ENCODE measurements at places on chromosomes 5 and 9.

DNA sequence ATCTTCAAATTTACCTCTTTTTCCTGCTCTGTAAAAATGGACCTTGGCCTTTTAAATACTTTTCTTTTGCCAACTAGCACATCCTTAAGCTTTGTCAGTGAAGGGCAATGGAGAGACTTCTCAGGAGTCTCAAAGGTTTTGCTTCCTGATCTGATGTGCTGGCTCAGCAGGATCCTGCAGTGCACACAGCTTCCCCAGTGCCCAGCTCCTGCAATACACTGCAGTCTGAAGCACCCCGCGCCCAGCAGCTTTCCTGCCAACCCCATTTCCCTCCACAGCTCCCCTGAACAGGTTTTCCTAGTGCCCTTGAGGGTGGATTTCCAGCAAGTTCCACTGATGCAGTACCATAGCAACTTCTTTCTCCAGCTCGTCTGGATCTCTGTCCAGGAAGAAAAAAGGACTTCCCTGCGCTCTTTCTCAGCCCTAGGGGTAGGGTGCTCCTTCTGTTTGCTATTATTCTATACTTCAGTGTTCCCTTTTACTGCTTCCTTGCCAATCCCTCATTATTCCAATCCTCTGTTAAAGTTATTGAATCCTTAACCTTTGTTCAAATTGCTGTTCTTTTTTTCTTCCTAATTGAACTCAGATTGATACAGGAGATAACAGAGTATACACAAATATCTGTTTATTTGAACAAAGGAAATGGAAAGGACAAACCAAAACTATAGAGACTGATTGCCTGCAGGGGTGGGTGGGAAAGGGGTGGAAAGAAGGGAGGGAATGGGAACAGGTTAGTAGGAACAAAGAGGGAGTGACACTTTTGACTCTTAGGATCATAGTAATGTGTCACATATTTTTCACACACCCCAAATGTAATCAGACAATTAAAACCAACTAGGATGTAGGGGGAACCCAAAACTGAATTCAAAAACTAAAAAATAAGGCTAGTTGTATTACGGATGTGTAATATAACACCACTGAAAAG, 8.5 kb downstream of the SNAPC3 start:
- DNase-seq = no peak

GRCh38 chr9:133189826-133190225, 19.2 kb downstream of the OBP2B start:
- DNase-seq = no peak

DNA sequence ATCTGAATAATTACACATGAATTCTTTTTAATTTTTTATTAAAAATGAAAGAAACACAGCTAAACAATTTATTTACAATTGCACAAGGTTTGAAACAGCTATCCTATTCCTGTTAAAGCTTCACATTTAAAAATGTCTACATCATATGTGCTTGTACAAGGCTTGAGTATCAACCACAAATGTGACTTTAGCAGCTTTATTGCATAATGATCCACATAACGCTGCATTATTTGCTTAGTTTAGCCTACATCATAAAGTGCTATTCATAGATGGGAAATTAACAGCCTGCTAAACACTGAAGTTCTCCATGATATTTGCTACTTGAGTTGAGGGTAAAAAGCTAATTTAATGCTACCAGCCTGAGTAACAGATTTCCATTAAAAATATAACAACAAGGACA, 45.0 kb downstream of the TRIM36 start:
- no peak for DNase-seq

GRCh38 chr9:99779277-99779676, 42.4 kb upstream of the NR4A3 start:
- no peak for DNase-seq

DNA sequence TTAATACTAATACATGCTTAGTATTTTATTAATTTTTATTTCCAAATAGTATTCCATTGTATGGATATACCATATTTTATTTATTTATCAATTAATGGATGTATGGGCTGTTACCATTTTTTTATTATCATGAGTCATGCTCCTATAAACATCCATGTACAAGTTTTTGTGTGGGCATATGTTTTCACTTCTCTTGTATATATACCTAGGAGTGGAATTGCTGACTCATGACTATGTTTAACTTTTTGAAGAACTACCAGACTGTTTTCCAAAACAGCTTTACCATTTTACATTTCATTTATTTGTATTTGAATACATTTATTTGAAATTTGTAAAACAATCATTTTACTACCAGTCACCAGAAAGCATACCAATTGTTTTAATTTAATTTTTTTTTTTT, 14.1 kb upstream of the LRRC19 start:
- DNase-seq = no peak
